ENCODE measurements at places on chromosomes 16 and 17.
A peak's percentile ranks its signal among the peaks of the same experiment; 100 is the strongest.

DNA sequence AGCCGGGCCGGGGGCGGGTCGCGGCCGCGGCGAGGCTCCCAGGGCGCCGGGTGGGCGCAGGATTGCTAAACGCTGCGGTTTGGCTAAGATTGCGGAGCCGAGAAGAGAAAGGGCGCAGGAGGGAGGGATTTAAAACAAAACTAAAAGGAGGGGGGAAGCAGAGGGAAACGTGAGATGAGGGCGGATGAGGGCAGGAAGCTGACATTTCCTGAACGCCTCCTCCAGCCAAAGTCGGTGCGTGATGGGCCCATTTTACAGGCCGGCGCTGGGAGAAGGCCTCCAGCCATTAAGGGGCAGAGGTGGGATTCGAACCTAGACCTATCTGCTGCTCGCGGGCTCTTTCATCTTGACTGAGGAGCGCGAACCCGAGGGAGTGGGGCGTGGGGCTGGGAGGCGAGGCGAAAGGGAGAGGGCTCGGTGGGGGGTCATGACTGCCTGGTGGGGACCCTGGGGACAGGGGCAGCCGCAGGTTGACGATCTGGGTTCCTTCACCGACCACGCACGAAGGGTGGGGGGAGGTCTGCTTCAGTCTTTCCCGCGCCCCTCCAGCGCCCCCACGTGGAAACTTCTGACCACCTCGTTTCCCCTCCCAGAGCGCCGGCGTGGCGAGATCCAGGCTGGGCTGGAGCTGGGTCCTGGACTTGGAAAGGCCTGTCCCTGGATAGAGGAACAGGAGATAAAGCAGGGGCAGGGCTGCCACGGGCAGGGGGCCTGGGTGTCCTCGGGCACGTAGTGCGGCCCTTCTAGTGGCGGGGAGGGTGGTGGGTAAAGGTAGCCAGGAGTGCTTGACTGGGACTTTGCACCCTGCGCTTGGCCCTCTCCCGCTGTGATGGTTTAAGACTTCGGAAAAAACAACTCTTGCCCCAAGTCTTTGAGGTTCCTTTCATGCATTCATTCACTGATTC, 3.8 kb upstream of the TAC4 start:
- peak; percentile 73 for DNase-seq
- H3K27ac ChIP-seq, result peak overlapping the region; percentile 67
- peaks cover 16% of the 10 kb centered on the region for H3K4me1 ChIP-seq
- H3K27me3 ChIP-seq, result peaks cover 8% of the 10 kb centered on the region
- no peaks in the 10 kb centered on the region for H3K36me3 ChIP-seq

DNA sequence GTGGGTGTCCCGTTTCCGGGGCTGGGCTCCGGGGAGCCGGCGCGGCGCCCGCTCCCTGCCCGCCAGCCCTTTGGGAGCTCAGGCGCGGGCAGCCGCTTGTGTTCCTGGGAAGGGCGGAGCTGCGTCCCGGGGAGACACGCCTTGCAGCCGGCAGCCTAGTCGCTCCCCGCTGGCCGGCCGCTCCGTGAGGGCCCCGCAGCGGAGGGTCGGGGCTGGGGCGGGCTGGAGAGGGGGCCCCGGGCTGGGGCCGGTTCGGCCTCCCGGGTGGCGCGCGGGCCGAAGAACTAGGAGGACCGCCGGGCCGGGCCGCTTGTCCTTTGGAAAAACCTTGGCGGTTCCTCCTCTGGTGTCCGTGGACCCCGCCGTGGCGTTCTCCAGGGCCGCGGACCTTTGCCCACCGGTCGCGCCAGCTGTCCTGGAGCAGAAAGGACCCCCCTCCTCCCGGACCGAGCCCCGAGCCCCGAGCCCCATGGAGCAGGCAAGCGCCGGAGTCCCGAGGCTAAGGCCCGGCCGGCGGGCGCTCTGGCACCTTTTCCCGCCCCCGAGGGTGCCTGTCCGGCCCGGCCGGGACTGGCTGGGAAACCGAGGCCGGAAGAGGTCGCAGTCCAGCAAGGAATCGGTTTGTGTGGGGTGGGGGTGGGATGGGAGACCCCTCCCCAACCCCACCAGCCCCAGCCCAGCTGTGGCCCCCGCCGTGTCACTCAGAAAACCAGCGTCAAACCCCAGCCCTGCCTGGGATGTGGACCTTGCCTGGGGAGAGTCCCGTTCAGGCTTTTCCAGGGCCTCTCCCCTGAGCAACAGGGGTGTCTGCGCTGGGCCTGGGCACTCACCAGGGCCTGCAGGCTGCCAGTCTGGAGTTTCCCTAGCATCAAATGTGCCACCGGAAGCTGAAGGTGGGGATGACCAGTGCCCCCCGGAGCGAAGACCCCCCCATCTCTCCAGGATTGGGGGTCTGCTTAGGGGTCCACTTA, 6.8 kb upstream of the TBC1D3B start:
- peak overlapping the region; percentile 13 for H3K4me3 ChIP-seq
- H3K4me1 ChIP-seq, result peaks cover 6% of the 10 kb centered on the region
- peaks cover 58% of the 10 kb centered on the region for H3K27me3 ChIP-seq
- no peak overlapping the region for H3K27ac ChIP-seq
- H3K36me3 ChIP-seq, result no peaks in the 10 kb centered on the region

GRCh38 chr17:62444063-62444462, 20.4 kb downstream of the METTL2A start:
- H3K4me1 ChIP-seq, result no peaks in the 10 kb centered on the region
- H3K27me3 ChIP-seq, result no peaks in the 10 kb centered on the region
- no peak overlapping the region for H3K27ac ChIP-seq
- H3K36me3 ChIP-seq, result peaks cover 37% of the 10 kb centered on the region

DNA sequence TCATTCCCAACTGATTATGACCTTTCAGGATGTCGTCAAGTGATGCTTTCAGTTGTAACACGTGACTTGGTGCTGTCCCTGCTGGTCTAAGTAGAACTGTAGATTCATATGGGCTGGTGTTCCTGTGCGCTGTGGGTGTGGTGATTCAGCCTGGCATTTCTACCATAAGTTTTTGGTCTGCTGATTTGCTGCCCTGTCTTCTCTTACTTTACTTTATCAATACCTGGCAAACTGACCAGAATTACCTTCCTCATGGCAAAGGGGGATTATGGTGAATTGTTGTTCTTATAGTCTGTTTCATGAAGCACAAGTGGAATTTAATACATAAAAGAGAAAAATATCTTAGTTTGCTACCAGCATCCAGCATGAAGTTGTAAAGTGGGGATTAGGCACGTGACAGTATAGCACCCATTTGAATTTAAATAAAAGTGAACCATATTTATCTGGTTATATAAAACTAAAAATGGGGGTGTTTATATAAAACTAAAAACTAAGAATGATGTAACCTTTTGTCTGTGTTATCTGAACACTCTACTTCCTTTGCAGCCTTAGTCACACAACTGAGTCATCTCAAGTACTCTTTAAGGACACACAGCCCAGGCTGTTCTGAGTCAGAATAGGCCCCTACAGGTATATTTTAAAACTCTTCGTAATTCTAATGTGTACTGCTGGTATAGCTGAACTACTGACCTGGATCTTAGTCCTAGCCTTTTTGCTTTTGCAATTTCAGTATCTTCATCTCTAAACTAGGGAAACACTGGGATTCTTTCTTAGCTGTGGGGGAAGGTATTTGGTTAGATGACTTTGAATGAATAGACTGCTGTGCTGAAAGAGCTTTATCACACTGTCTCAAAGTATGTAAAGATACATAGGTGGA, 28.3 kb downstream of the TTC19 start:
- peaks cover 35% of the 10 kb centered on the region for H3K4me1 ChIP-seq
- H3K27ac ChIP-seq, result peak overlapping the region; percentile 92
- H3K4me3 ChIP-seq, result peak overlapping the region; percentile 3
- no peaks in the 10 kb centered on the region for H3K27me3 ChIP-seq
- peak; percentile 57 for DNase-seq

Data from activated CD4-positive, alpha-beta memory T cell treated with anti-CD3 and anti-CD28 coated beads, Interleukin-2, amount 10 ng/mL, durations not matched to agents 7 days and 5 days (primary cell).